Stimulated activated CD8-positive, alpha-beta memory T cell treated with anti-CD3 and anti-CD28 coated beads, Interleukin-15, amount 100 ng/mL, for 24 hours (primary cell): ENCODE measurements at places on chromosomes 1 and 21.

- DNase-seq = no peak
Observed at GRCh38 chr1:175318633-175319032, 126.1 kb upstream of the KIAA0040 start.

- DNase-seq = no peak
Observed at GRCh38 chr1:20948101-20948500, 161.0 kb upstream of the HP1BP3 start.

DNA sequence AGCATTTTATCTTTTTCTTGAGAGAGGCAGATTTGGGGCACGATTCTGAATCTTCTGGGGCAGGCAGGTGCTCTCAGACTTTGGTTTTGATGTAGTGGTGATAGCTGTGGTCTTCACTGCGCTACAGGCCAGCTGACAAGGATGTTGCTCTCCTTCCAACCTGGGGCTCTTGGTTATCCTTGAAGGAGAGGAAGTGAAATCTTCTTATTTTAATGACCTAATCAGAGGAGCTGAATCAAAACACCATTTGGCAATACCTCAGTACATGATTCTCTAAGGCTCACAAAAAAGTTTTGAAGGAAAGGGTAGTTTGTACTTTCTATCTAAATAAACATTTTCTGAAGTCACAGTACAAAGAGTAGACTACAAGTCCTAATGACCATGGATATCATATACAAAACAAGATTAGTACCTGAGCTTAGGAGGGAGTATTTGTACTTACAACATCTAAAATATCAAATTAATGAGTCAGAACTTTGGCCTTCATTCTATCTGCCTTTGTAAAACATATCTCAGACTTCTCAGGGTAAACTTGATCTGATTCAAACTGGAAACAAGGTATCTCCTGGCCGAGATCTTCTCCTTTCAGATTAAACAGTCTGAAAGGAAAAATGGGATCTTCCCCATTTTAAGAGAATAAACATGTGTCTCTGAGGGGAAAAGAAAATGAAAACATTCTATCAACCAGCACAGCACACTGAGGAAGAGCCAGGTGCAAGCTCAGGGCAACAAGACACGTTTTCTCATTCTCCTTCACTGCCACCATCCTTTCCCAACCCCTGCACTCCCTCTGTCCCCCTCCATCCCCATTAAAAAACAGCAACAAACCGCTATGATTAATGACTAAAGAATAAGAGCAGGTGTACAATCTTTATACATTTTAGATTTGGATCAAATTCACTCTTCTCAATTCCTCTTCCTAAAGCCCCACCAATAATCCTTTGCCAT is 69.2 kb downstream of the SH3GLB1 start:
- no peak for DNase-seq

DNA sequence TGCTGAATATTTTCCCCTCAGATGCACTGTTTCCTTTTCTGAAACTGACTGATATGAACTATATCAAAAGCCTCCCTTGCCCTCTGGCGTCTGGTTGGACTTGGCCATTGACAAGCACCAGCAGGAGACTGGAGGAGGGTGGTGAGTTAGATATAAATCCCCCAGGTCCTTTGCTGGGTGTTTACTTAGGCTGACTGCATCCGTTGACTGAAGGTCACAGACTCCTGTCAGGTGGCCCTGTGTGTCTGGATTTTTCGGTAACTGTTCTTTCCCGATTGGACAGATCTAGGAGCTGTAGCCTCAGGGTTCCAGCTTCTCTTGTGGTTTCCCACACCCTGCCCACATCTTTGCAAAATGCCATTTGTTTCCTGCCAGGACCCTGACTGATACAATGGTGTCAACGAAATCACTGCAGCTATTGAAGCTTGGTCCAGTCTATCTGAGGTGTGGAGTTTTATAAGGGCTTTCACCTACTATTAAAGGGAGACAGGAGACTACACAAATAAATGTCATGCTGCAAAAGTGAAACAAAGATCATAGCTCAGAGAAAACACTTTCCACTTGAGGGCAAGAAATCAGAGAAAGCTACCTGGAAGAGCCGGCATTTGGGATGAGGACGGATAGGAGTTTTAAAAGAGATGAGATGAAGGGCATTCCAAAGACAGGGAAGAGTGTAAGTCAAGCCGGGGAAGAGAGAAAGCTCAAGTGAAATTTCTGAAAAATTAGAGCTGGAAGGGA is 1.5 kb upstream of the MAGI3 start:
- DNase-seq = no peak

DNA sequence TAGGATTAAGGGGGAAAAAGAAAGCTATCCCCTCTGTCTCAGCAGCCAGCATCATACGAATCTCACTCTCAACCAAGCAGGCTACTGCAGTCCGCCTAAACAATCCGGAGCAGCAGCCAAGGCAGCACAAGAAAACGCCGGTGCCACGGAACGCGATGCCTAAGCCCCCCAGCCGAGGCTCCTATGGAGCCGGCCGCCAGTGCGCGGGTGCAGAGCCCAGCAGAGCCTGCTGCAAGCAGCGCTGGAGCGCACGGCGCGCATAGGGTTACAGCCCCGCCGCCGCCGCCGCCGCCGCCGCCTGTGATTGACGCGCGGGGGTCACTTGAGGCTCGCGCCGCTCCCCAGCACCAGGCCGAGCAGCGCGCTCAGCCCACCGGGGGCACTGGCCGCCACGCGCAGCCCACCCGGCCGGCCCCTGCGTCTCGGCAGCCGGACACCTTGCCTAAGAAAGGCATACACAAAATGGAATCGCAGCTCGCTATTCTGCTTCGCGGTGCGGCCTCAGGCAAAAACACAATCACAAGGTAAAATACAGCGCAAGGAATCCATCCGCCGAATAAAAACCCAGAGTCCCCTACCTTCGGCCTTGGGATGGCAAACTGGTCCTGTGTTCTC is 780 bp downstream of the HIVEP3 start:
- no peak for DNase-seq

DNA sequence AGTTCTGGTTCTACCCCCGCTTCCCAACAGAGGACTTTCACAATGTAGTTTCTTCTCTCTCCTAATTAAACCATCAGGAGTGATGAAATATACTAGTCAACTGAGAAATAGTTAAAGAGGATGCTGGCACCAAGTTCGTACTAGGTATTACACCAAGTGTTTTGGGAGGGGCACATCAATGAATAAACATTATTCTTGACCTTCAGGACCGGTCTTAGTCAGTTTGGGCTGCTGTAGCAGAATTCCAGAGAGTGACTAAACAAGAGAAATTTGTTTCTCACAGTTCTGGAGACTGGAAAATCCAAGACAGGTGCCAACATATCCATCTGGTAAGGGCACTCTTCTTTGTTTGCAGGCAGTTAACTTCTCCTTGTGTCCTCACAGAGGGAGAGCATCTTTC is 103.8 kb downstream of the SPATA17 start:
- DNase-seq = no peak

DNA sequence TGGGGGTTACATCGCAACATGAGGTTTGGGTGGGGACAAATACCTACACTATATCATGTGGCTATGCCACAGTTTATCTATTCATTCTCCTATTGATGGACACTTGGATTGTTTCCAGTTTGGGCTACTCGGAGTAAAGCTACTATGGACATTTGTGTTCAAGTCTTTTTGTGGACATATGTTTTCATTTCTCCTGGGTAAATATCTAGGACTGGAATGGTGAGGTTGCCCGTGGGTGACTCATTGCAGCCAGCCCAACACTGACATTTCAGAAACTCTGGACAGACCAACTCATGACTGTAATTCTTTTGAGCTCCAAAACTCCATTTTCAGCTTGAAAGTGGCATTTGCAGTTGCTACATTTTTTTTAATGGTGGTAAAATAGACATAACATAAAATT is 82.7 kb downstream of the KAZN start:
- no peak for DNase-seq

DNA sequence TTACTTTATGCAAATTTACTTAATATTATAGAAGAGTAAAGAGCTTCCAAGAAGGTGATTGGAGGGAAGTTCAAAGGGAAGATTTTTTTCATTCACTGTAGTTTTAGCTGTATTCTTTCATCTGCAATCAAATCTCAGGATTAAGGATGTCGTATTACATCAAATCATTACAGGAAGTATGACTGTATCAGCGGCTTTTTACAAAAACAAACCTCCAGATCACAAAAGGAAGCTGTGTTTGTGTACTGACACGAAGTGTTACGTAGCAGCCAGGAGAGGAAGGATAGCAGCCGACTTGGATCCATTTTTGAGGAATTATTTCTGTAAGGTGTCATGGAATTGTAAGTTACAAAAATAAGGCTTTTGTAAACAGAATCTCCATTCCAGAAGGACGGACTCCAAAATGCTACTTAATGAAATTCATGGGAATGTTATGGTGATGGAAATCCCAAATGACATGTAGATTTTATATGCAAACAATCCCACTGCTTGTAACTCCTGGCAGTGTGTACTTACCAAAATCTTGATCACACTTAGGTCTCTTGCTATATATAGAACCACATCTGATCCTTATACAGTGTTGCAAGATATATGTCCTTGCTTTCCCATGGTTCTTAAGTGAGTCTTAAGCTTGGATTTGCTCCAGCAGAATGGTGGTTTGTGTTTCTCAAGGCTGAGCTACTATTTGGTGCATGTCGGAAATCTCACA is 49.8 kb downstream of the KCNJ15 start:
- DNase-seq = no peak

DNA sequence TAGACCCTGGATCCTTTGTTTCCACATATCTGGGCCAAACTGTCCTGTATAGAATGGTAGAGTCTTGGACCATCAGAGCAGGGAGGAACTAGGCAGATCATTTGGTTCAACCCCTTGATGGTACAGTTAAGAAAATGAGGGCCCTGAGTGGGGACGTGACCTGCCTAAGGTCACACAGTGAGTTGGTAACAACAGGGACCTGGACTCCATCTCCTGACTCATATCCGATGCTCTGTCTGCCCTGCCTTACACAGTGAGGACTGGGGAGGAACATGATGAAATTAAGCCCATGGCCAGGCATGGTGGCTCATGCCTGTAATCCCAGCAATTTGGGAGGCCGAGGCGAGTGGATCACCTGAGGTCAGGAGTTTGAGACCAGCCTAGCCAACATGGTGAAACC is 440.2 kb downstream of the PTPRU start:
- DNase-seq = no peak

DNA sequence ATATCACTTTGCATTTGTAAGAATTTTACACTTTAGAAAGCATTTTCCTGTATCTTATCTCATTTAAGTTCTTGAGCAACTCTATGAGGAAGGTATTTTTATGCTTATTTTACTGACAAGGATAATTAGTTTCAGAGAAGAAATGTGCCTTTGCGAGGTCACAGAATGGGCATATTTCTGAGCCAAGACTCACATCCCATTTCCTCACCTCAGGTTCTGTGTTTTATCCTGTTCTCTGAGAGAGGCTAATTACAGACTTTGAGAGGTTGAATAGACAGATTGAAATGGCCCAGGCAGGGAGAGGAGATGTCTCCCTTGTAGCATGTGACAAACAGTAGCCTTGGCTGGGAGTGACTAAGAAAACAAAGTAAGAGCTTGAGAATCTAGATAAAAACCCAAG is 39.1 kb upstream of the ZC3H11B start:
- DNase-seq = no peak

DNA sequence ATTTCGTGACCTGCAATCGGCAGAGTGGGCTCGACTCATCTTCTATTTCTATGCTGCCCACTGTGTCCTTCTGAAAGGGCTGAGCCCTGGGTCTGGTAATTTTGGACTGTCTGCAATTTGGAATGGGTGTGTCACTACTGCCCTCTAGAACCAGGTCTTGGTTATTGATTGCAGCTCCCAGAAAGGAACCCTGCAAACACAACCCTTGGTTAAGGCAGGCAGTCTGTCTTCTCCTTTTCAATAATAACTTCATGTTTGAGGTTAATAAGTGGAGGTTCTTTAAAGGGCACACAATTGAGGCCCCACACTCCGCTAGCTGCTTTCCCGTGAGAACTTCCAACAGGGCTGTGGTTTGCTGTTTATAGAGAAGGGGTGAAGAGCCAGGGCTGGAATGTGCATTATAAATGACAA is 79.9 kb upstream of the LYST start:
- no peak for DNase-seq

- no peak for DNase-seq
Observed at GRCh38 chr21:40335704-40336103, 468.5 kb downstream of the PCP4 start.

DNA sequence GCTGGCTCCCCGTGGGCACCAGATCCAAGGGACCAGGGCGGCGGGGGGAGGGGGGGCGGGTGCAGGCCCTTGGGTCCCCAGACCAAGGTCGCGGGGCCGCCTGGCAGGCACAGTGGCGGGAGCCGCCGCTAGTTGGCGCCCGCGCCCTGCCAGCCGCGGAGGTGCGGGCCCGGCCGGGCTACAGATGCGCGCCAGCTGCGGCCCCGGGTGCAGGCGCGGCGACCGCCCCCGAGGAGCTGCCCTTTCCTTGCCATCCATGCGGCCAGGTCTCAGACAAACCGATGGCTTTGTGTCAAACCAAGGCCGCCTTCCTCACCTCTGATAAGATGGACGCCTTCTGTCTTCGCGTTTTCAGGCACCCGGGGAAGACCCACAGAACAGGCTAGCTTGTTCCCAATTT is 2.2 kb upstream of the RUNX3 start:
- no peak for DNase-seq

DNA sequence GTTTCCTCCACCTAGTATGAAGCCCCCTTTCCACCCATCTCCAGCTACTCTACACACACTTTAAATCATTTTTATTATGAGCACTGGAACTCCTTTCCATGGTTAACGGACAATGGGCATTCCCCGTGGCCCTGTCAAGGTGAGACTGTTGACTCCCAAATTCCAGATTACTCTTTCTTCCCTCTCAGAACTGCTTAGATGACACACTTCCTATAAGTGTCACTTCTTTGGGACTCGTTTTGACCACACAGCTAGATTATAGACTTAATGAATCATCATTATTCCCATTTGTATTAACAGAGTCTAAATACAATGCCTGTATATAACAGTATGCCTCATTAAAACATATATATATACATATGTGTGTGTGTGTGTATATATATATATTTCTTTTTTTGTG is 215.1 kb downstream of the BRINP3 start:
- DNase-seq = no peak

GRCh38 chr1:53462193-53462592 is 3.0 kb downstream of the DMRTB1 start:
- DNase-seq = no peak

GRCh38 chr21:15848634-15849560 is 119.1 kb downstream of the USP25 start:
- no peak for DNase-seq

- DNase-seq = no peak
Observed at GRCh38 chr1:201859424-201859823, 29.3 kb upstream of the SHISA4 start.

DNA sequence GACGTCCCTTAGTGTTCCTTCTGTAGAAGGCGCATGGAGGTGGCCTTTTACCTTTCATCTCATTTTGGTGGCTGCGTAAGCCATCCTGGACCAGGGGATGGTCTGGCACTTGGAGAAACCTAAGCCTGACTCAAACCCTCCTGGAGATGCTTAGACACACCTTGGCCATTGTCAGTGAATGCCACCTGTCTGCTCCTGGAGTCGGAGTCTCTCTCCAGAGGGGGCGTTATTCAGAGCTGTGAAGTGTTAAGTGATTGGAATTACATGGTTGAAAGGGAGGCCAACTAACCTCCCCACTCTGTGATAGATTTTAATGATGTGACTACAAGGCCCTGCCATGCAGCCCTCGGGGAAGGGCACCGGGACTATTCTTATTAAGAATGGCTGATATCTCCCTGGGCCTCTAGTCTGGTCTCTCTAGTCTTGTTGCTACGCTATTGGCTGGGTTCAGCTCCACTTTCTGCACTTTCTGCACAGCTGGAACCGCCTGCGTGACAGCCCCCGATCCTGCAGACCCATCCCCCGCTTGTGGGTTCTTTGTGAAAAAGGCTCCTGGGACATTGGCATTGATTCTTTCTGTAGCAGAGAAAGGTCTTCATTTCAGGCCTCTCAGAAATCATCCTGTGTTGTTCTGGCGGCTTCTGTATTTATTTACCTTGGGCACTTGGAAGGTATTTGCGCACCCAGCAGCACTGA is 4.2 kb downstream of the RASSF5 start:
- DNase-seq = no peak
